ENCODE measurements at places on chromosomes 2 and 18. TPM values are rescaled to one million over a fixed set of nuclear protein-coding genes. Genes with fewer than 3 reads are reported as not detected.

Gene LIPG
- 0.06 TPM for total RNA-seq

Gene IL1B
- 0.40 TPM for total RNA-seq

Gene NT5C1B
- total RNA-seq: not detected

Gene NT5DC4
- not detected for total RNA-seq

Gene CHST10
- 17.4 TPM for total RNA-seq

Gene CNNM4
- total RNA-seq: 17.2 TPM

Gene MTA3
- 30.6 TPM for total RNA-seq

Gene SP9
- total RNA-seq: 3.7 TPM

Gene EIF4E2
- total RNA-seq: 86.0 TPM

Gene DSEL
- 0.29 TPM for total RNA-seq

Gene SLC25A52
- not detected for total RNA-seq

Gene ROCK1
- total RNA-seq: 18.6 TPM

Gene MRPS9
- total RNA-seq: 30.7 TPM

Gene MBP
- total RNA-seq: 24.5 TPM
